ENCODE measurements at places on chromosomes 5 and 9.

- no peak for DNase-seq
Observed at GRCh38 chr9:130934702-130935647, 4.1 kb downstream of the FIBCD1 start.

DNA sequence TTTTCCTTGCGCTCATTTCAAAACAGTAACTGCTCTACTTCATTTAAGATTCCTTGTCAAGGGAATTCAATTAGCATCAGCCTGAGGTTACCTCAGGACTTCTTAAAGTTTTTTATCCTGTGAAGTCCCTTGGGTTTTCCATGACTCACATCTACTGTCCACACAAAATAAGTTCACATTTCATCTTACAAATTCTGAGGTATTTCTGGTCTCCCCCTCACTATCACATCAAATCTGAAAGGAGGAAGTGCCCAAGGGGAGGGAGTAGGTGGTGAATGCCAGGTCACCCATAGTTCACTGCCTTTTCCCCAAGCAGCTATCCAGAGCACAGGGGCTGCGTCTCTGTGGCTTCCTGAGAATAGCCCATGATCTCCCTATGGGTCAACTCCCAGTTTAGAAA is 227.1 kb upstream of the NREP start:
- DNase-seq = no peak

DNA sequence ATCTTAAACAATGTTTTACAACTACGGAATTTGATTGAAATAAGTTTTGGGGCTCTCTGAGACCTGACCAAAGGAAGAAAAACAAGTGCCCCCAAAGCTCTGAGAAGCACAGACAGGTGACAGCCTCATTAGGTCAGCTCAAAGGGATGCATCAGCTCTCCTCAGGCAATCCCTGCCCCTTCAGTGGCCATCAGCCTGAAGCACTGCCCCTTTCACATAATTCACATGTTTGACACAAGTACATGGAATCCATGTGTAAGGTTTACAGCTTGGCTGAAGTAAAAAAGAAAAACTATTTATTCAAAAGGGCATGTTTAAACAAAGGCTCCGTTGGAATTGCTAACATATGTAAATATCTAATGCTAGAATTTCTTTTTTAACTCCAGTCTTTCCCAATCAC is 56.3 kb downstream of the TSSK1B start:
- DNase-seq = no peak

DNA sequence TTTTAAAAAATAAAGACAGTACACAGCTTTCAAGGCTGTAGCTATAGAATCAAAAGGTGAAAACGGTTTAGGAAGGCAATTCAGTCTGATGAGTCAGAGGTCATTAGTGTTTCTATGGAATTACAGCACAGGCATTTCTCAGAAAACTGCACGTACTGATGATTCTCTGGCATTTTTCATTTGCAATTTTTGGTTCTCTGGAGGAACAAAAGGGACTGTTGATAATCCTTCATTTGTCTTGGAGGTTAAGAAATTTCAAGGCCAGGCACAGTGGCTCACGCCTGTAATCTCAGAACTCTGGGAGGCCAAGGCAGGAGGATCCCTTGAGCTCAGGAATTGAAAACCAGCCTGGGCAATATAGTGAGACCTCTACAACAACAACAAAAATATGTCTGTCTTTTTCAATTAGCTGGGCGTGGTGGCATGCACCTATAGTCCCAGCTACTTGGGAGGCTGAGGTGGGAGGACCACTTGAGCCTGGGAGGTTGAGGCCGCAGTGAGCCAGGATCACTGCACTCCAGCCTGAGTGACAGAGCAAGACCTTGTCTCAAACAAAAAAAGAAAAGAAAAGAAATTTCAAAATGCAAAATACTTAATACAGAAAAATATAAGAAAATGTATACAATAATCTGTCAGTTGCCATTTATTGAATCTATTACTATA is 27.3 kb downstream of the NR6A1 start:
- no peak for DNase-seq

- DNase-seq = no peak
Observed at GRCh38 chr9:107691664-107692063, 202.1 kb upstream of the KLF4 start.

DNA sequence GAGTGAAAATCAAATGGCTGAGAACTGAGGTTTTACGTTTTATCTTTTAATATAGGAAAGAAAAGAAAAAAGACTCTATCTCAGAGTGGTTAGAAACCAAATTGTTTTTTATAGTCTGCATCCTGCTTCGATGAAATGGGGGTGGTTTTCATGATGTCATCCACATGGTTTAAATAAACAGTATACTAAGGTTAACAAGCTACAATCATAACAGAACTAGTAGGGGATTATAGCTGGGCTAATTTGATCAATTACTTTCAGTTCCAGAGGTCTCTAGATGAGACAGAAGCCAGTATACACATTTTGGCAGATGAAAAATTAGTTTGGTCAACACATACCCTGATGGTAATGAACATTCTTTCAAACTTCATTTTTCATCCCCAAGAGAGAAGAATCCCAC is 106.3 kb upstream of the SNX2 start:
- no peak for DNase-seq

DNA sequence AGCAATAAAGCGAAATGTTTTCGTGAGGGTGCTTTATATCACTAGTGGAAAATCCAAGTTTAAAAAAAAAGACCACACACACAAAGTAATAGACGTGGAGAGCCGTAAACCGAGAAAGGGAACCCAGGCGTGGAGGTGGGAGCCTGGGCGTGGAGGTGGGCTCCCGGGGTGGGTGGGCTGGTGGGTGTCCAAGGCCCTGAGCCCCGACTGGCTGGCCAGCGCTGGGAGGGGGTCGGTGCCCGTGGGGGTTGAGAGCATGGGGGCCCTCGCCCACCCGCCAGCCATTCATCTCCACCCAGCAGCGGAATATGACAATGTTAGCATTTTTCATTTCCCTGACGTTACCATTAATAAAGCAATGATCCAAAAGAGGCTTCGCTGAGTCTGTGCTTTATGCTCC is 135.0 kb downstream of the MVB12B start:
- no peak for DNase-seq

DNA sequence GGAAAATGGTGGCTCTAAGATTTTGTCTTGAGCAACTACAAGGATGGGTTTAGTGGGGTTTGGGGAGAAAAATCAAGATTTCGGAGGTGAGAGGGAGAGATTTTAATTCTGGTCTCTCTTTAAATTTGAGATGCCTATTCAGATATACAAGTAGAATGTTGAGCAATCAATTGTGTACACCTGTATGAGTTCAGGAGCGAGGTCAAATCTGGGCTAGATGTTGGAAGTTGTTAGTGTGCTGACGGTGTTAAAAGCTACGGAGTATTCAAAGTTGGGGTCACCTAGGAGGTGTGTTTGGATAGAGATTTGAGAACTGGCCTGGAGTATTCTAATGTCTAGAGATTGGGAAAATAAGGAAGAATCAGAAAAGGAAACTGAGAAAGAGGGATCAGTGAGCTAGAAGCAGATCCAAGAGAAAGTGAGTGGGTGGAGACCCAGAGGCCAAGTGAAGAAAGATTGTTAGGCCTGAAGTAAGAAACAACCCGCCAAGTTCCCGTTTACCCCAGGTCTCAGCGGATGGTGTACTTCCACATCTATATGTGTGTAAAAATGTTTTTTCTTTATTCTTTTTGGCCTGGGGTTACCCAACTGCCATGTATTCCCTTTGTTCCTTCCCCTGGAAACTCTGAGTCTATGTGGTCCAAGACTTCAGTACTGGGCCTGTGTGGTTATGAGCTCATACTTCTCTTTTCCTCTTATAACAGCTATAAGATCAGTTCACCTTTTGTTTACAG is 11.9 kb upstream of the ARHGAP26 start:
- no peak for DNase-seq

- no peak for DNase-seq
Observed at GRCh38 chr5:150014456-150014855, 13.9 kb downstream of the HMGXB3 start.

- DNase-seq = no peak
Observed at GRCh38 chr5:94910721-94911120, 292.3 kb downstream of the SLF1 start.

DNA sequence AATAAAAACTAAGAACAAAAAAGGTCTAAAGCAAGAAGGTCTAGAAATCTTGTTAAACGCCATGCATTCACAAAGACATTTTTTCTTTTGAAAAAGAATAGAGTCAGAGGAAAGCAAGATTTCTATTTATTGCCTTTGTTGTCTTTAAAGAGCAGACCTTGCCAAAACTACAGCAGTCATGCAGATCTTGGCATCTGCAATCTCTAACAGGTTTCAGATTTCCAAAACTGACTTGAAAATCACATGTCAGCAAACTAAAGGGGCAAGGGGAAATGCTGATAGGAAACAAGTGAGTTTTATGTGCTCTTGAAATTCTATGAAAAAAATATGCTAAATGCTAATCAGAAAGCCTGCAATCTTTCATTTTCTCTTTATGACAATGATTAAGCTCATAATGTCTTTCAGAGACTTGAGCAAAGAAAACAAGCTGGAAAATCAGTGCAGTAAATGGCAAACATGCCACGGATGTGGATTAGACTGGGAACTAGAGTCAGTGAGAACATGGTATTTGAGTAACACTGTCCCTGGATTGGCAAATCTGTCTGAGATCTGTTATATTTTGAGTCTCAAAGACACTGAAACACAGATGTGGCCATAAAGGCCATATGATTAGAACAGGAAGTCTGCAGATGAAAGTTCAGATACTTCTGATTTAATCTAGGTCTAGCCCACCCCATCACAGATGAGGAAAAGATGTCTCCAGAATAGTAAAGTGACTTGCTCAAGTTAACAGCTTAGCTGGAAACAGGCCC is 361.4 kb upstream of the RPS23 start:
- DNase-seq = no peak
